ENCODE measurements at places on chromosomes 4 and X.

- DNase-seq = no peak
Observed at GRCh38 chr4:83089410-83090157, 24.9 kb downstream of the PLAC8 start.

DNA sequence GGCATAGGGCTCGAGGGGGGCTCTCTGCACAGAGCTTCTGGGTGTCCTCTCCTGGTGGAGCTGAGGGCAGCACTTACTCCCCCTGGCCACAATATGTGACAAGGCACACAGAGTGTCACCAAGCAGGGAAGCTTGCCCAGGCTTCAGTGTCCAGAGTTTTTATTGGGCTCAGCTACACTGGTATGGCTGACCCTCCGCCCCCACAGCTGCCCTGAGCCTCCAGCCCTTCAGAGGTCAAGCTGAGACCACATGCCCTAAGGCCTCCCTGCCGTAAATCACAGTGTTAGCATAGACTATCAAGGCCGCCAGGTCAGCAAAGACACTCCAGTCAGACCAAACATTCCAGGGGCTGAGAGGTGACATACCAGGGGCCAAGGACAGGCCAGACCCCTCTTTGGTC is 59.0 kb downstream of the EVC start:
- no peak for DNase-seq

DNA sequence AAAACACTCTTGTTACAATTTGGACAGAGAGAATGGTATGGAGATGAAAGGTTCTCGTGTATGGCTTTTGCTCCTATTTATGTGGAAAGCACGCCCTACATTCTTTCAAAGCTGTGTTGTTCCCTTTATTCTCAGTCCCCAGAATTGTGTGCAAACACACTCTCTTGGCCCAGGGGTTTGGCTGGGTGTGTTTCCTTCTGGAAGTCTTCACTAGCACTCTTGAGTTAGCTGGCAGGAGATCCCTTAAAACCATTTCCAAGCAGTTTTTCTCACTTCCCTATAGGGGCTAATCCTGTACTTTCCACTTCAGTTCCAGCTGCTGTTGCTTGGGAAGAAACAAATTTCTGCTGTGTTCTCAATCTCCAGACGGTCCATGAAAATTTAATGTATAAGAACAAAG is 35.1 kb downstream of the FHL1 start:
- DNase-seq = no peak

DNA sequence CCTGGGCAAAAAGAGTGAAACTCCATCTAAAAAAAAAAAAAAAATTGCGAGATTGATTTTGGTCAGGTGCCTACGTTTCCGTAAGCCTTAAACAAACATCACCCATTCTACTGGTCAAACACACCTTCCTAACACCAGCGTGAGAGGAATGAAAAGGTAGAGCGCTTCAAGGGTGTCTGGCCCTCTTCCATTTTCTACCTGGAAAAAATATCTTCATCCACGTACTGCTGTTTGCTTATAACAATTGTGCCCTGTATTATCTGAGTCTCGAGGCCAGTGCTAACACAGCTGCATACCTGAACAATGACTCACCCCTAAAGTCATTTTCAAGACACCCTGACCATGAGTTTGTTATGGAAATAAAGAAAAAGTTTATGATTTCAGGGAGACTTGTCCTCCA is 13.9 kb downstream of the TMSB4X start:
- no peak for DNase-seq

GRCh38 chr4:153595894-153596601 is 88.0 kb upstream of the TLR2 start:
- DNase-seq = no peak

All from hematopoietic multipotent progenitor cell treated with erythropoietin and hydrocortisone succinate and interleukin-3 and kit ligand, for 17 days (in vitro differentiated cells).